ENCODE measurements at places on chromosomes 13 and 19.

- DNase-seq = no peak
Measured at GRCh38 chr13:94325650-94326049, 153.8 kb downstream of the DCT start.

GRCh38 chr13:80977168-80977567 is 636.2 kb upstream of the SPRY2 start:
- DNase-seq = no peak

DNA sequence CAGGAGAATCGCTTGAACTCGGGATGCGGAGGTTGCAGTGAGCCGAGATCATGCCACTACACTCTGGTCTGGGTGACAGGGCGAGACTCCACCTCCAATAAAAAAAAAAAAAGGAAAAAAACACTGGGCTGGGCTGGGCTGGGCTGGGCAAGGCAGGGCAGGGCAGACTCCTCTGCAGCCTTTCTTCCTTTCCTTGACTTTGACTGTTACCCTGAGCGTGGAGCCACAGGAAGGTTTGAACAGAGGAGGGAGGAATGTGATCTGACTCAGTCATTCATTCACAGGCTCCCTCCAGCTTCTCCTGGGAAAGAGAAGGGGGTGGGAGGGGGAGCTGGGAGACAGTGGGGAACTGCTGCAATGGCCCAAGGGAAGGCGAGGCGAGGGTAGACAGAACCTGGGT is 2.7 kb upstream of the ACTN4 start:
- DNase-seq = no peak

DNA sequence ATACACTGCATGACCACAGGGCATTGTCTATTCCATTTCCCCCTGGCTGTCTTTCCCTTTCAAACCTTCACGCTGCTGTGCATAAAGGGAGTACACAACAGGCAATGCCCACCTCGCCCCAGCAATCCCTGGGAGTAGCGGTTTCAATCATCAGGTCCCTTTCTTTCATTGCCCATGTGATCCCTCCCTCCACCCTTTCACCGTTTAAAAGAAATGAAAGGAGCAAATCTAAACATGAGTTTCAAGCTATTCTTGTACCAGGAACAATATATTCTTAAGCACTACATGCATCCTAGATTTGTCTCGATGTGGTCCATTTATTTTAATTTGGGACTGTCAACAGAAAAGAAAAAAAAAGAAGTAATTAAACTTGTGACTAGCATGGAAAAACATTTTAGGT is 123.4 kb upstream of the ARGLU1 start:
- no peak for DNase-seq
